Activated CD4-positive, alpha-beta memory T cell treated with anti-CD3 and anti-CD28 coated beads, Interleukin-2, amount 10 ng/mL, durations not matched to agents 7 days and 5 days (primary cell): ENCODE measurements at places on chromosomes 6 and 20. TPM values are rescaled to one million over a fixed set of nuclear protein-coding genes. Genes with fewer than 3 reads are reported as not detected.

Gene GJA1
- total RNA-seq, result not detected

GRCh38 chr6:30156262-30156599, 4.8 kb downstream of the TRIM10 start:
- H3K27ac ChIP-seq, result no peak overlapping the region
- peaks cover 50% of the 10 kb centered on the region for H3K27me3 ChIP-seq
- DNase-seq, result no peak
- H3K4me3 ChIP-seq, result no peak overlapping the region
- H3K36me3 ChIP-seq, result no peaks in the 10 kb centered on the region

DNA sequence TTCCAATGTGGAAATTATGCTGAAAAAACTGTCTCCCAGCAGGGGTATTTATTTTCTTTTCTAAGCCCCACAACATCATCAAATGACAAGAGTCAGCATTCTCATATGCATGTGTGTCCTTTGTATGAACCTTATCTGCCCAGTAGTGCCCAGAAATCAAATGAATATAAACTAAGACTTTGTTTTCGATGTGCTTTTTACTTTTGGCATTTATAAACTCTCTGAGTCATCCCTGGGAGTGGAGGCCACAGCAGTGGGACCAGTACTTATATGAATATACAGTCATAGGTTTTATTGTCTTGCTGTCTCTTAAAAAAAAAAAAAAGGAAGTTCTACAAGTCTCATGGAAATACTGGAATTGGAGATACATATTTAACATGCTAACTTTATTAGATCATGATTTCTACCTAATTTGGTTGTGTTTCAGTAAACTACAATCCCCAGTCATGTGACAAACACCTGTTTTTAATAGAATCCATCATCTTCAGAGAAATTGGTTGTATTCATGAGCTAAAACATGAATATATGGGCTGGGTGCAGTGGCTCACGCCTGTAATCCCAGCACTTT, 99.2 kb upstream of the TMEM181 start:
- DNase-seq, result no peak
- no peak overlapping the region for H3K4me3 ChIP-seq
- H3K36me3 ChIP-seq, result peaks cover 2% of the 10 kb centered on the region
- no peaks in the 10 kb centered on the region for H3K27me3 ChIP-seq
- H3K4me1 ChIP-seq, result peaks cover 5% of the 10 kb centered on the region

GRCh38 chr20:49877386-49877921, 37.9 kb downstream of the SPATA2 start:
- no peak overlapping the region for H3K27ac ChIP-seq
- H3K4me3 ChIP-seq, result no peak overlapping the region
- no peaks in the 10 kb centered on the region for H3K27me3 ChIP-seq
- H3K36me3 ChIP-seq, result peaks cover 34% of the 10 kb centered on the region

Gene GHRH
- total RNA-seq, result not detected

Gene MRS2
- 17.0 TPM for total RNA-seq

DNA sequence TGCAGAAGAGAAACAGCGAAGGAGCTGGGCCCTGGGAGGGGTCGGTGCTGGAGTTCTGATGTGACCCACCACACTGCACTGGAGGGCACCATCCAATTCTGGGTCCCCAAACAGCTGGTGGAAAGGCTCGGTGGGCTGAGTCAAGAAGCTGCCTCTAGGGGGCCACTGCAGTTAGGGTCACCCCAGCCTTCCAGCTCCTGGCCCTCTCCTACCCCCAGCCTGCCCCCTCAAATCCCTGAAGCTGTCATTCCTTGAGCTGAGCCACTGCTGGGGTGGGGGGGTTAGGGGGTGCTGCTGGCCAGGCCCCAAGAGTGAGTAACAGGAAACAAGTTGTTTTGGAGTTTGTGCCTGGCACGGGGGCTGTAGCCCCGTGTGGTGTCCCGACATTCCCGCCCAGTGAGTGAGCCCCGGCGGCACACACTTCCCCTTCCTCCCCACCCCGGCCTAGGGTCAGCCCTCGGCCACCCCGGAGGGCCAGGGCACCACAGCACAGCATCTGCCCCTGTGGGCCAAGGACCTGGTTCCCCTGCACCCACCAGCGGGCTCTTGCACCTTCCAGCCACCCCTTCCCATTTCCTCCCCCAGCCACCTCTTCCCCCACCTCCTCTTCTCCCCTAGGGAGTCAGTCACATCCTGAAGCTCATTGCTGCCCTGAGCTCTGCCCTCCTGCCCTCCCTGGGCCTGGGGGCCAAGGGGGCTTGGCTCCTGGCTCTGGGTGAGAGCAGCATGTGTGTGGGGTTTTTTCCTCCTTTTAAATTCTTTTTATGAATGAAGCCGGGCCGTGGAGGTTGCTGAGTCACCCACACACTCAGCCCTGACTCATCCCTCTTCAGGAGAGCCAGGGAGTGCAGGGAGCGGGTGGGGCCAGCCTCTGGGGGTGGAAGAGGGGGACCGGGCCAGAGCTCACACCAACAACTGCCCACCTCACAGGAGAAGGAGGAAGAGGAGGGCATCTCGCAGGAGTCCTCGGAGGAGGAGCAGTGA, 4.6 kb downstream of the SMIM29 start:
- H3K27me3 ChIP-seq, result no peaks in the 10 kb centered on the region
- peak overlapping the region; percentile 21 for H3K4me3 ChIP-seq
- peaks cover 84% of the 10 kb centered on the region for H3K4me1 ChIP-seq

DNA sequence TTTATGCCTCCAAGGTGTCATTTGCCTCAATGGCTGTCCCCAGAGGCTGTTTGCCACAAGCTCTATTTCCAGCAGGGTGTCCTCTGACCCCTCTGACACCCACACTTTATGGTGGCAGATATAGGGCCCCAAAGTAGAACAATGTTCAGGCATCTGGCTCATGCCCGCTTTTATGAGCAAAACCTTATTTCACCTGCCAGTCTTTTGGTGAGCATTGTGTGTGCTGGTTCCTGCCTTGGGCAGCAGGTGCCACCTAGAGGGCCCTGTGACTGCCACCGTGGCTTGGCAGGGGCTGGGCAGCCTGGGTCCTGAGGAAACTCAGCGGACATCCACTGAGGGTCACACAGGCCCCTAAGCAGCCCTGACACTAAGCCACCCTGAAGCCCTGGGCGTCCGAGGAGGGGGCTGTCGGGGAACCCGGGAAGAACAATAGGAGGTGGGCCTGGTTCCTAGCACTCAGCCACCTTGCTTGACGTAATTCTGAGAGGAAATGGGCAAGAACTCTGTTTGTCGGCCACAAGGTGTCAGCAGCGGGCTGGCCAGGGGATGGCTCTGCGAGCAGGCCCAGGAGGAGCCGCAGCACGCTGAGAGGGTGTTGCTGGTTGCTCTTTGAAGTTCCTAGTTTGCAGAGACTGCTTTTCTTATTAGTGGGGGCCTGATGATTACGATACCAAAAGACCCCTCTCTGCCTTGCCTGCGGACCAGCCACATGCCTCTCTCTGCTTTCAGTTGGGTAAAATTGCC, 148.9 kb downstream of the SCML4 start:
- DNase-seq, result peak; percentile 89
- peak overlapping the region; percentile 50 for H3K27ac ChIP-seq
- H3K36me3 ChIP-seq, result no peaks in the 10 kb centered on the region
- peaks cover 21% of the 10 kb centered on the region for H3K4me1 ChIP-seq
- H3K4me3 ChIP-seq, result no peak overlapping the region
- H3K27me3 ChIP-seq, result peaks cover 2% of the 10 kb centered on the region

Gene PSMA7
- total RNA-seq, result 246 TPM

DNA sequence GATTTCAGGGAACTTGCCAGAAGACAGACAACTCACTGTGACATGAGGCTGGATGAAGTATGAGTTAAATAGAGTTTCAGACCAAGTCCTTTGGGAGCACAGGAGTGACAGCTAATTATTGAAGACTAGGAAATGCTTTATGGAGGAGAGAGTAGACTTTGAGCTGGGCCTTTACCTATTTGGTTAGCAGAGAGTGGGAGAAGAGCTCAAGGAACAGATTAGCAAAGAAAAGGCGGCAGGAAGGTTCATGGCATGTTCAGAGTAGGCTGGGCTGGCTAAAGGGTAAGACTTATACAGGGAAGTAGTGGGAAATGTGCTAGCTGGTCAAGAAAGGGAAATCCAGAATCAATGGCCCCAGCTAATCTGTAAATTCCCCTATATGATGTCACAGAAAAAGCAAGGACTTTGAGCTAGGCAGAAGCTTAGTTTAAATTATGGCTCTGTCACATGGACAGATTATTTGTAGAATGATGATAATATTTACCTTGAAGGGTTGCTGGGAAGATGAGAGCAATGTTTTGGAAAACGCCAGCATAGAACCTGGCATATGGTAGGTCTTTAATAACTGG, 19.0 kb downstream of the CEP250 start:
- no peaks in the 10 kb centered on the region for H3K27me3 ChIP-seq
- no peak overlapping the region for H3K27ac ChIP-seq
- DNase-seq, result no peak

DNA sequence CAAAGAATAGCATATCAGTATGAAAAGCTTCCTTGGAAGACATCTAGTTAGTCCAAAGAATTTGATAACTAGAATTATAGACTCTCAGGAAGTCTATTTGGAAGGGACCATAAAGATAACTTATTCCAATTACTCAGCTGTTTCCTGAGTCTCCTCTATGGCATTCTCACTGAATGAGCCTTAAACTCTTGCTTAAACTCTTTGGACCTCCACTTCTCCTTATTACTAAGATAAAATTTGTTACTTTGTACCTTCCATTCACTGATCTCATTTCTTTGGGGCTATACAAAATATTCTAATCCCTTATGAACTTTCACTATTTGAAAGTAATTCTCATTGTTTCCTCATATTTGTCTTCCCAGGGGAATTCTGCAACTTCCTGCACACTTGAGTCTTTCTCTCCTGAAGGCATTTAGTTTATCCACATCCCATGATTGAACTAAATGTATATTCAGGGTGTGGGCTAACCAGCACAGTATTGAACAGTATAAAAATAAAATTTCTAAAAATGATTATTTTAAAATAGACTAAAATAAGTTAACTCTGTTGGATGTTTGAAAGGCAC, 67.1 kb upstream of the NOTCH4 start:
- H3K4me3 ChIP-seq, result no peak overlapping the region
- H3K27ac ChIP-seq, result no peak overlapping the region
- H3K27me3 ChIP-seq, result peaks cover 54% of the 10 kb centered on the region
- H3K36me3 ChIP-seq, result no peaks in the 10 kb centered on the region
- no peak for DNase-seq

GRCh38 chr6:16064671-16065072, 64.2 kb upstream of the MYLIP start:
- peaks cover 6% of the 10 kb centered on the region for H3K27me3 ChIP-seq
- H3K27ac ChIP-seq, result no peak overlapping the region
- no peak overlapping the region for H3K4me3 ChIP-seq

Gene POPDC3
- total RNA-seq, result not detected

Gene LTV1
- total RNA-seq, result 18.8 TPM

DNA sequence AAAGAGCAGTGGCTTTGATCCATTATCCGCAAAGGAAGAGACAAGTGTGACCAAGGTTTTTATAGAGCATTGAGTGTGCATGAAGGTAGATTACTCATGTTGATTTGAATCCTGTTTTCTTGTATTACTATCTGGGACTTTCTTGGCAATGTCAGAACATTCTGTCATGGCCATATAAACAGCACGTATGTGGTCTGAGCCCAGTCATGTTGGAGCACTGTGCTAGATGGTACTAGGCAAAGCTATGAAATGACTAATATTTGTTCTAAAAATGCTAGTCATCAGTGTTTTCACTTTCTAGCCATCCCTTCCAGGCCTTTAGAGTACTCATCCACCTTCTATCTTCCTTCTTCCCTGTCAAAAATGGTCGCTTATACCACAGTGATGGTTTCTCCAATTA, 278.6 kb upstream of the FLRT3 start:
- H3K36me3 ChIP-seq, result no peaks in the 10 kb centered on the region
- DNase-seq, result no peak
- no peaks in the 10 kb centered on the region for H3K27me3 ChIP-seq
- H3K27ac ChIP-seq, result no peak overlapping the region
- no peaks in the 10 kb centered on the region for H3K4me1 ChIP-seq
- H3K4me3 ChIP-seq, result no peak overlapping the region

DNA sequence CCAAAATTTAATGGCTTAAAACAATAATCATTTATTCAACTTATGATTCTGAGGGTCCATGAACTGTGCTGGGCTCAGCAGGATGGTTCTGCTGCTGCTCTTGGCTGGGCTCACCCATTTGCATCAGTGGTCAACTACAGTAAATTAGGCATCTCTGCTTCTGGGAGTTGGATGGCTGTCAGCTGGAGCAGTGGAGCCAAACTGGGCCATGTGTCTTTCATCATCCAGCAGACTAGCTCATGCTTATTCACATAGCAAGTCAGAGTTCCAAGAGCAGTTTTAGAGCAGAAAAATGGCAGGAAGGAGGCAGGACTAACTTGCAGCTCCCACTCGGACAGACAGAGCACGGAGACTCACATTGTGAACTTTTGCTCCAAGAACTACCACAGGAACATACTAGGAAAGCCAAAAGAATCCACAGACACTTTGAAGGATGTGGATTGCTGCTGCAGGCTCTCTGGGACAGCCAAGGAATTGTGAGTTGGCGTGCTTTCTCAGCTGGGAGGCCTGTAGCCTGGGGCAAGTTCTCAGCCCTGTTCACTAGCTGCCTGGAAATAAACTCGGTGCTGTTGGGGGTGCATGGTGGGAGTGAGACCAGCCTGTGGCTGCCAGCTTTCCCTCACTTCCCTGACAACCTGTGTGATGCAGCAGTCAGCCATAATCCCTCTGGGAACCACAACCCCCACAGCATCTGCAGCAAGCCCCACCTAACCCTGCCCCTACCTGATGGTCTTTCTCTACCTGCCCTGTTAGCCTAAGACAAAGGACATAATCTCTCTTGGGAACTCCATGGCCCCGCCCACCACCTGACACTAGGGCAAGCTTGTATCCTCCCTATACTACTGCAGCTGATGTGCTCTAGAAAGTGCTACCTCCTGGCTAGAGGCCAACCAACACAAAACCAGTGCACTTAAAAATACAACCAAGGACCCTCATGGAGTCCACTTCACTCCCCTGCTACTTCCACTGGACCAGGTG, 129.0 kb downstream of the JPH2 start:
- H3K4me3 ChIP-seq, result no peak overlapping the region
- no peak overlapping the region for H3K27ac ChIP-seq

GRCh38 chr6:85641897-85642773, 551 bp downstream of the SYNCRIP start:
- peaks cover 54% of the 10 kb centered on the region for H3K36me3 ChIP-seq
- peaks cover 56% of the 10 kb centered on the region for H3K4me1 ChIP-seq
- no peaks in the 10 kb centered on the region for H3K27me3 ChIP-seq
- peak overlapping the region; percentile 92 for H3K4me3 ChIP-seq
- DNase-seq, result peak; percentile 64
- H3K27ac ChIP-seq, result peak overlapping the region; percentile 99

GRCh38 chr6:137254966-137255365, 35.8 kb upstream of the IFNGR1 start:
- no peak for DNase-seq
- no peak overlapping the region for H3K27ac ChIP-seq
- no peaks in the 10 kb centered on the region for H3K4me1 ChIP-seq
- no peak overlapping the region for H3K4me3 ChIP-seq
- H3K27me3 ChIP-seq, result peaks cover 16% of the 10 kb centered on the region

Gene SLC22A1
- 0.81 TPM for total RNA-seq

DNA sequence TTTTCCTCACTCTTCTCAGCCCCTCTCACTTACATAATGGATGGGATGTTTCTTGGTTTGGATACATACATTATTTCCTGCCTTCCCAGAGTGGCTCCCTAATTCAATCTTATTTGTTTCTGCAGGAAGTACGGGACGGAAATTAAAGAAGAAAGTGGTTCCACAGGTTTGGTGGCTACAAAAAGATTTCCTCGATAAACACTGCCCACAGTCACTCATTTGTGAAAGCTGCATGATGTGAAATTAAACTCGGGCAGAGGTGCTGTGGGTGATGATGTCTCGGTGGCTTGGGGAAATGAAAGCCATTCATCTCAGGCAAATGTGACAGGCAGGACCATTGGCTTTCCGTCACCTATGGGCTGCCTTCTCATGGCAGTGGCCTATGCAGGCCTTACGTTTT, 119.5 kb upstream of the KCNG1 start:
- H3K4me1 ChIP-seq, result no peaks in the 10 kb centered on the region
- no peaks in the 10 kb centered on the region for H3K36me3 ChIP-seq
- peaks cover 25% of the 10 kb centered on the region for H3K27me3 ChIP-seq
- no peak for DNase-seq
- H3K27ac ChIP-seq, result no peak overlapping the region

Gene BACH2
- 31.1 TPM for total RNA-seq
